Stimulated activated CD8-positive, alpha-beta memory T cell treated with anti-CD3 and anti-CD28 coated beads, Interleukin-15, amount 100 ng/mL, for 4 hours (primary cell): ENCODE measurements at places on chromosomes 3 and 15.

GRCh38 chr15:77034695-77035489 lies 36.0 kb downstream of the TSPAN3 start:
- no peak for DNase-seq

- no peak for DNase-seq
Observed at GRCh38 chr15:20659265-20659664, 117.7 kb upstream of the GOLGA6L6 start.

DNA sequence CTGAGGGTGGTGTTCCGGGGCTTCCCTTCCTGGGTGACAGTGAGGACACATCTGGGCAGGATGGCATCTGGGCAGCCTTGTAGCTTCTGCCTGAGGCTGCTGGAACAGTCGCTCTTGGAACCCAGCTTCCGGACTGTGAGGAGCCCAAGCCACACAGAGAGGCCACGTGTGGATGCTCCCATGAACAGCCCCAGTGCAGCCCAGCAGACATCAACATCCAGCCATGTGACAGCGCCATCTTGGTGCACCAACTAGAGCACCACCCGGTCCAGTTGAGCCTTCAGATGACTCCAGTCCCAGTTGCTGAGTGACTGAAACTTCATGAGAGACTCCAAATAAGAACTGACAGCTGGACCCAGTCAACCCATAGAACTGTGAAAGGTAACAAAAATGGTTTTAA lies 15.5 kb upstream of the CTSH start:
- no peak for DNase-seq

DNA sequence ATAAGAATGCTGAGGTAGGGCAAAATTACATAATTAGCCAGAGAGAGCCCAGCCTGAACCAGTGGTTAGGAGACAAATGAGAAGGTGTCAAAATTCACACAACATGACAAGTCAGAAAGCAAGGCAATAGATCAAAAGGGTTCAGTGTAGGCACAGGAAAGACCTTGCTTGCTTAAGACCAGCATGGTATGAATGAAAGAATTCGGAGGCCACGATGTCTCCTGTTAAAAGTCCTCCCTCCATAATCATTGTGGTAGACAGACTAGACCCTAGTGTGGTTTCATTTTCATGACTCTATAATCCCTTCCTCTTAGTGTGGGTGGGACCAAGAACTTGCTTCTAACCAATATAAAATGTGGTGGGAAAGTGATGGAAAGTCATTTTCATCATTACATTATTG lies 98.7 kb upstream of the ANKRD28 start:
- no peak for DNase-seq

GRCh38 chr15:57205027-57205855 lies 171.1 kb upstream of the CGNL1 start:
- DNase-seq: no peak

GRCh38 chr3:48492461-48493202 lies 11.3 kb downstream of the SHISA5 start:
- no peak for DNase-seq

DNA sequence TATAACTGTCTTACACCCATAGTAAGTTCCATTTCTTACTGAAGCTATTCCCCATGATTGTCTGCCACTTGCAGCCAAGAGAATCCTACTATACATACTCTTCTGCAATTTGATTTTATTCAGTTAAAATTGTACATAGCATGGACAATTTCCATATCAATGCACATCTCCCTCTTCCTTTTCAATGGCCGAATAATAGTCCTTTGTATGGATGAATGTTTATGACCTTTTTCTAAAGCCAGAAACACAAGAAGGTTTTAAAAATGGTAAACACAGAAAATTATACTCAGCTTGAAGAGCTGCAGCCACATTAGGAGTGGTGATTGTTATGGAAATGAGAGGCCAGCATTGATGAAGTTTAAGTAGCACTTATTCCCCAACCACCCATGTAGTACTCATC lies 8.5 kb upstream of the ERC2 start:
- no peak for DNase-seq

DNA sequence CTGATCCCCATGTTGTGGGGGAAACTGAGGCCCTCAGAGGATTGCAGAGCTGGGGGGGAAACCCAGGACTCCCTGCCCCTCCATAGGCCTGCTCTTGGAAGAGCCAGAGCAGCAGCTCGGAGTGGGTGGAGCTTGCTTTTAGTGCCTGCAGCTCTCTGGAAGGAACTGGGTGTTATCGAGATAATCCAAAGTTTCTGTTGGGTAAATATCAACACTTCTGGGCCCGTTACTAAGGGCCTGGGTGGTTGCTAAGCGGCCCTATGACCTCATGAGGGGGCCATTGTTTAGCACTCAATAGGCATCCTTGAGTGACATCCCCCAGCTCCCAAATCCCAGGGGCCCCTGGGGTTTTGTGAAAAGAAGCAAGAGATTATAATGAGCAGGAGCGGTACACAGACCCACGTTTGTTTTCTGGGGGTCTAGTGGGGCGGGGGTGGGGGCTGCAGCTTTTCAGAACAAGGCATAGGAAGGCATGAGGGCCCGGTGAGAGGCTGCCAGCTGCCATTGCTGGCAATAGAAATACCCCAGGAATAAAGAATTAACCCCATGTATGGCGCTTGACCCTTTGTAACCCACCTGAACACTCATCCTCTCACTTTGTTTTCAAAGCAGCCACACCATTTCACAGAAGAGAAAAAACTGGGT lies 48.3 kb upstream of the ATP2B2 start:
- no peak for DNase-seq

DNA sequence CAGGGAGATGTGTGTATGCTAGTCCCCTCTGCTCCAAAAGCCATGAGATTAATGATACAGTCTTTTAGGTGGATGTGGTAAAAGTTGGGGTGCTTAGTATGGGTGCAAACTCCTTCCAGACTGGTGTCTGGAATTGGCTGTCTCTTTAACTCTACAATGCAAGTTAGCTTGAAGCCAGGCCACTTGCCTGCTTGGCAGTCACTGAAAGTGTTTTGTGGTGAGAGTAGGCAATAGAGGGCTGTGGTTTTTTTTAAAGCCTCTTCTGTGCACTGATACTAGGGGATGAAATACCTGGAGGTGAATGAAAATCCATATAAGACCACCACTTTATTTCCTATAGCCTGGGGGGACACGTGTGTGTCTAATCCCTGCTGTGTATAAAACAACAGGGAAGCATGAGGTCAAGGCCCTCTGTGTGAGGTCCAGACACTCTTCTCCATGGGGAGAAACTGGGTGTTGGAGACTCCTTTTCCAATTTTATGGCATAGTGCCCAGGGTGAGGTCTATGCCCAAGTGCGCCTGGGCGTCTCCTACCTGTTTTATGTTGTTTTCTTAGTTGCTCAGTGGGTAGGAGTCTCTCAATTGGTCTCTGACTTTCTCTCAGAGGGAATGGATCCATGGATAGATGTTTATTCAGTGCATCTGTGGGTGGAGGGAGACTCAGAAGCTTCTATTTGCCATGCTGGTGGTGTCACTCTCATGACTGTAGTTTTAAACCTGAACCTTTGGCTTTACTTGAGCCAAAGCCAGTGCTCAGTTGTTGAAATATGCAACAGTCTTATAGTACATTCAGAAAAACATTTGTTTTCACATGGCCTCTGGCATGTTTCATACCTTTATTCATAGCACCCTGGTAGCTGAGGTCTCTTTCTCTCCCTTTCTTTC lies 327.8 kb upstream of the ATP11B start:
- no peak for DNase-seq

DNA sequence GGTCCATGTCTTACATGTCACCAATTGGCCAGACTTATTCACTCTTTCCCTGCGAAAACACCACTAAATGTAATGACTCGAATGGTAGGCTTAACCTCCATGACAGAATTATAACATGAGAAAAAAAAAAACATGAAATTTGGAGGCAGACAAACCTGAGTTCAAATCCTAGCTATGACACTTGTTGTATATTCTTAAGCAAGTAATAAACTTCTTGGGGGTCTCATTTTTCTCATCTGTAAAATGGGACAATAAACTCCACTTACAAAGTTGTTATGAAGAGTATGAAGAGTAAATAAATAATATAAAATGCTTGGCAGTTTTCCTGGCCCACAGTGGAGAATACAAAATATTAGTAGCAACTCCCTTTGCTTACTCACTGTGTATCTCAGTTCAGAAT lies 11.4 kb upstream of the EIF1B start:
- no peak for DNase-seq

DNA sequence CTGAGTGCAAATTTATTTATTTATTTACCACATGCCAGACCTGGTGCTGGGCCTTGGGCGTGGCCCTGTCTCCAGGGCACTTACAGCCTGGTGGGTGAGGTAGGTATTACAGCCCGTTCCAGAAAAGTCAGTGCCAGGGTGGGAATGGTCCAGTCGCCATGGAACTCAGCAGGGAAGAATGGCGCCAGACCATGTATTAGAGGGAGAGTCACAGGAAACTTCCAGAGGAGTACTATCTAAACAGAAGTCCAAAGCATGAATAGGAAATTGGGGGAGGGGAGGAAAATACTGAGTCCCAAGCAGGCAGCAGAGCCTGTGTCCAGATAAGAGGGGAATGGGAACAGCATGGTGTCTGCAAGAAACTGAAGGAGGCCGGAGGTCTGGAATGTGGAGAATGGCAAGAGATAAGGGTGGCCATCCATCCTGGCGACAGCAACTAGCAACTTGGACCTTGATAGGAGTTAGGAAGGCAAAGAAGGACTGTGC lies 27.0 kb downstream of the SH3BP5 start:
- no peak for DNase-seq

- no peak for DNase-seq
Observed at GRCh38 chr15:92606126-92606835, 49.3 kb downstream of the FAM174B start.

GRCh38 chr3:159322322-159322939 lies 520.6 kb downstream of the MFSD1 start:
- no peak for DNase-seq

- DNase-seq: no peak
Observed at GRCh38 chr15:64443747-64444621, 16.4 kb upstream of the ZNF609 start.

- no peak for DNase-seq
Observed at GRCh38 chr15:71294911-71295602, 179.8 kb downstream of the THSD4 start.

DNA sequence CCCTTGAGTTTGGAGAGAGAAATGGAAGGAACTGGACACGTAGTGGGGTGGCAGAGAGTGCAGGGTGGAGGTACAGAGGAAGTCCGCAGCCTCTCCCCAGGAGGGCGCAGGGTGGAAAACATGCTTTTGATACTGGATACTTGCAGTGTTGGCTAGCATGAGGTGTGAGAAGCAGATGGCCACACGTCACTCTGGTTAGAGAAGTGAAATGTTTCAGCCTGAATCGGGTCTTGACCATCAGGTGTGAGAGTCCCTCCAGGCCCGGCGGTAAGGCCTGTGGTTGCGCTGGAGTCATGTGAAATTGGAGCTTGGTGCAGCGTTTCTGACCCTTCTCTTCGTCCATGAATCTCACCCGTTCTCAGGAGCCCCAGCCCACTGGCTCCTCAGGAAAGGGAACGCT lies 93.1 kb downstream of the GABRG3 start:
- DNase-seq: no peak

DNA sequence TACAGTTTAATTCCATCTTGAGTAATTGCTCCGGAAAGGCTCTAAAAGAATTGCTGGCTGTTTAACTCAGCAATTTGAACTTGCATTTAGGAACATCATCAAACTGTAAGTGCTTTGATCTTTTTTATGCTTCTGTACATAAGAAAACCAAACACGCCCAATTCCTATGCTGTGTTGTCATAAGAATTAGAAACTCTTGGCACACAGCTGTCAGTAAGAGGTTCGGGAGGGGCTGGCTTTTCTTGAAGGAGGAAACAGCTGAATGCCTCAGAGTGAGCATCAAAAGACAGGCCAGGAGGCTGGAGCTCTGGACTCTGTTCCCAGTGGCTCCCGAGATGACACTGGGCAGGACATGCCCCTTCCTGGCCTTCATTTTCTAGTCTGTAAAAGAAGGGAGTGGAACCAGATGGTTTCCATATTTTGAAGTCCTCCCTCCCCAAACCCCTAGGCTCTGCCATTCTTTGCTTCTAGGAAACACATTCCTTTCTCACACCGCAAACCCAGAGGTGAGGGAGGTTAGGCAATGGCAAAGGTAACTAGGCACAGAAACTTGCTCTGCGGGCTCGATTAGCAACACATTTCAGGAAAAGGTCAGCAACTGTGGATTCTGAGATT lies 73.7 kb upstream of the DLG1 start:
- DNase-seq: no peak

DNA sequence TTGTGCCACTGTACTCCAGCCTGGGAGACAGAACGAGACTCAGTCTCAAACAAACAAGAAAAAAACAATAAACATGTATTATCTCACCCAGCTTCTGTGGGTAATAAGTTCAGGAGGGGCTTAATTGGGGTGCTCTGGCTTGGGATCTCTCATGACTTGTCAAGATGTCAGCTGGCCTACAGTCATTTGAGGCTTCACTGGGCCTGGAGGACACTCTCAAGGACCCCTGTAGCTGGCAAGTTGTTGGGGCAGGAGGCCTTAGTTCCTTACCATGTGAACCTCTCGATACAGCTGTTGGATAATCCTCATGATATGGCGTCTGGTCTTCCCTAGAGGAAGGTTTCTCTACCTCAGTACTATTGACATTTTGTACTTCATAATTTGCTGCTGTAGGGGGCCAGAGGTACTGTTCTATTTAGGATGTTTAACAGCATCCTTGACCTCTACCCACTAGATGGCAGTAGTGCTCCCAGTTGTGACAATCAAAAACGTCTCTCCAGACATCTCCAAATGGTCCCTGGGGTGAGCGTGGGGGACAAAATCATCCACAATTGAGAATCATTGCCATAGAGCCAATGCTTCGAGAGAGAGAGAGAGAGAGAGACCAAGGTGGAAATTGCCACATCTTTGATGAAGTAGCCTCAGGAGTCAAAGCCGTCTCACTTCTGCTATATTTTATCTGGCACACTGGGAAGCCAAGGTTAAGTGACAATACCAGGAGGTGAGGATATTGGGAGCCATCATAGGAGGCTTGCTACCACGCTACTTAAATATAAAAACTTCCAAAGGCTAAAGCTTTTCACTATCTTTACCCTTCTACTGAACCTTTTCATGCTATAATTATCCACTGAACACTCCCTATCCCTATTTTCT lies 23.9 kb upstream of the SLTM start:
- no peak for DNase-seq

DNA sequence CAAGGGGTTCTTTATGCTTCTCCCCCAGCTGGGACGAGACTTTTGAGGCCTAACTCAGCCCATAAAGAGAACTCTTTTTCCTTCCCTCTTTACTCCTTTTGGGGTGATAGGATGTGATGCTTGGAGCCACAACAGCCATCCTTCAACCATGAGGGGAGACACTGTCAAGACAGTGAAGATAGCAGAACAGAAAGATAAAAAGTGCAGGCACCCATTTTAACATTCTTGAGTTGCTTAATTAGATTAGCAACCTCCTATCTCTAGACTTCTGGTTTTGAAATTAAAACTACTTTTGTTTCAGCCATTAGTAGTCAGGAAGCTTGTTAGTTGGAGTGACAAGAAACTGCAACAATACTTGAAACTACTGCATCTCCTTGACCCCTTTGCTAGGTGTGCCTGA lies 6.5 kb downstream of the GPR27 start:
- DNase-seq: no peak

- no peak for DNase-seq
Observed at GRCh38 chr3:100480081-100480480, 12.3 kb upstream of the TMEM45A start.
